ENCODE measurements at places on chromosomes 2 and 18.
A peak's percentile ranks its signal among the peaks of the same experiment; 100 is the strongest.

DNA sequence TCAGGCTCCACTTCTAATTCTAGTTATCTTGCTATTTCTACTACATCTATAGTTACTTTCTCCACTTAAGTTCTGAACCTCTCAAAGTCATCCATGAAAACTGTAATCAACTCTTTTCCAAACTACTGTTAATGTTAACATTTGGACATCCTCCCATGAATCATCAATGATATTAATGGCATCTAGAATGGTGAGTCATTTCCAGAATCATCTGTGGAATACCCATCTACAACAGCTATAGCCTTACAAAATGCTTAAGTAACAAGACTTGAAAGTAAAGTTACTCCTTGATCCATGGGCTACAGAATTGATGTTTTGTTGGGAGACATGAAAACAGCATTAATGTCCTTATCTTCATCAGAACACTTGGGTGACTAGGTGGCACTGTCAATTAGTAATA lies 35.4 kb downstream of the BARD1 start:
- no peak for DNase-seq

DNA sequence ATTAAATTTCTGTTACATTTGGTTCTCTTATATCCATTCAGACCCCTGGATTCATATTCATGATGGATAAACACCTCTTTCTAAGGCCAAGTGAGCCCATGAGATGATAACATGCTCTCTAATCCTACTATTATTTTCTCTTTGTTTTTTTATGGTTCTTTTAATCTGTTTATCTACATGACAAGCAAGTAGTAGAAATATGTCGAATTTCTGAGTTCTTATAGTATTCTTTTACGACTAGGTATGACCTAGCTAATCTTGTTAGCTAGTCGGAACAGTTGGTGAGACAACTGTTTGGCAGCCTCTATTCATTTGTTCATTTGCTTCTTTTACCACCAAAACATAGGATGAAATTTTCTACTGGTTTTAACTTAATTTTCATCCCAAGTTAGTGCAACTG lies 98.1 kb upstream of the SCG2 start:
- DNase-seq = no peak

DNA sequence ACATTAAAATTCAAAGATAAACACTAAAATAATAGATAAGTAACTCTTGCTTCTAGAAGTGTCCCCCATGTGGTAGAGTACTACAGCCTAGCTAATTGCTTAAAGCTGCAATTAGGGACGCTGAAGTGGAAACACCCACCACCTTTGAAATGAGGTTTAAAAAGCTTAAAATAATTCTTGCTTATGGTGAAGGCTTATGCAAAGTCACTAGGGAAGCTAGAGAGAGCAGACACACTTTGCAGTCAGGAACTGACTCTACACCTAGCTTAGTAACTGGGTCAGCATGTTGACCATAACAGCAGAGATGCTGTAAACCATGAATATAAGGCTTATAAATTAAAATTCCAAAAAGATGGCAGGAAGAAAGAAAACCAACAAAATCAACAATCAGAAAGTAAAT lies 65.4 kb upstream of the DSG1 start:
- DNase-seq = no peak

DNA sequence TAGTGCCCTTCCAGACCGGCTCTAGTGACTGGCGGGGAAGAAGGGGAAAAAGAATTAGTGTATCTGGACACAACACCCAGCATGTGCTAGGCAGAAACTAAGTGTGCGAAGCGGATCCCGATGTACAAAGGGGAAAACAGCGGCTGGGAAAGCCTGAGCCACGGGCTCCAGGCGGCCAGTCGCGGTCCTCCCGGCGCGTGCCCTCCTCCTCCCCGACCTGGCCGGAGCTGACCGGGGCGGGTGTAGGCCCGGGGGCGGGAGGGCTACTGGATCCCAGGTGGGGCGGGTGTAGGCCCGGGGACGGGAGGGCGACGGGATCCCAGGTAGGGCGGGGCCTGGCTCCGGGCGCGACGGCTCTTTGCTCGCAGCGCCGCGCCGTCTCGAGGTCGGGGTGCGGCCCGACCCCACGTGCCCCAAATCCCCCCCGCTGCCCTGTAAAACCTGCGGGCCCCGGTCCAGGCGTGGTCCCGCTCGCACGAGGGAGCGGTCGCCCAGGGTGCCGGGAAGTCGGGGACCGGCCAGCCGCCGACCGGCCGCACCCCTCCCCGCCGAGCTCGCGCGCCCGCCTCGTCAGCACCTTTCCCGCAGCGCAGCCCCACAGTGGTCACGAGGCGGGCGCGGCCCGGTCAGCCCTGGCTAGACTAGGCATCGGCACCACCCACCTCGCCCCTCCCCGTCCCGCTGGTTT lies 48.8 kb downstream of the C2orf42 start:
- DNase-seq = peak; percentile 78
